ENCODE measurements at places on chromosomes 3 and 15.

- no peak for DNase-seq
Measured at GRCh38 chr3:8558645-8559044, 57.0 kb downstream of the LMCD1 start.

DNA sequence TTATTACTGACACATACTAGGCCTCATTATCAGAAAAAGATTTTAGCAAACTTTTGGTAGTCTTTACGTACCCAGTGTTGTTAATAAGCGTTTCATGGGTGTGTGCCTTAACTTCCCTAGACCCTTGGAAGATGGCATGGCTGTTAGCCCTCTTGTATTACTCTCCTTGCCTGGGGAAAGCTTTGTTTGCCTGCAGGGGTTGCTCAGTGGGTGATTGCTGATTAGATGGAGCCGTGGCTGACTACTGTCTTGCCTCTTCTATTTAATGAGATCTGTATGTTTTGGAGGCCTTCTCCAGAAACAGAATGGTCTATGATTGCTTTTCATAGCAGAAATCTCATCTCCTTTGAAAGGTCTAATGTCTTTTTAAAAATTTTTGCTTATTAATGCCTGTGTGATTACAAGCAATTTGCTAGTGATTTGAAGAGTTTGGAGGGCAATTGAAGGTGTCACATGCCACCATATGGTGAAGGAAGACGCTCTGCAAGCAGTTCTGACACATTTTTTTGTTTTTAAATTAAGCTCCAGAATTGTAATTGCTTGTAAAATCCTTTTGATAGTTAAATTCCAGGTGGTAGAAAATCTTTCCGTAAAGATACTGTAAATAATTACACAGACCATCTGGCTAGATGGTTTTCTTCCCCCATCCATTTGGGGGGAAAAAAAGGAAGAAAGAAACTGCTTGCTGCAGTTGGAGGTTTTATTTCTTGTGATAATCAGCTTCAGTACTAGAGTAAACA lies 11.4 kb upstream of the C3orf20 start:
- DNase-seq: no peak

- no peak for DNase-seq
Measured at GRCh38 chr15:70356062-70356860, 258.5 kb upstream of the TLE3 start.

GRCh38 chr15:91150502-91151160 lies 50.6 kb downstream of the SV2B start:
- no peak for DNase-seq

Measured in NT2/D1 (cell line).